T1000 (cell line): ENCODE measurements at places on chromosomes 16 and 17.

GRCh38 chr16:2663553-2664546 is 18.5 kb upstream of the KCTD5 start:
- no peak for DNase-seq

- DNase-seq, result no peak
Observed at GRCh38 chr16:78249056-78249455, 149.6 kb downstream of the WWOX start.

DNA sequence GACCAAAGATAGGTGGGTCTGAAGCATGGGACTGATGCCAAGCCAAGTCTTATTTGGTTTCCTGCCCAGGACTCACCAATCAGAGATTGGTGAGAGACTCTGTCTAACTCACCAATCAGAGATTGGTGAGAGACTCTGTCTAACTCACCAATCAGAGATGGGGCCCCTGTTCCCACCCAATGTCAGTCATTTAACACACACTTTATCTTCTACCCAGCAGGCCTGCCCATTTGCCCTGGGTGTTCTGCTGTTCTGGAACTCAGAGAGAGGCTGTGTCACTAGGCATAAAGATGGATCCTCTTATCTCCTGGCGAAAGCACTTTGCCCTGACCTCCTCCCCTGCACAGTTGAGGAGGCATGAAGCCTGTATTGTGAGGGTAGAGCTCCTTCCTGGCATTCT is 5.4 kb upstream of the RHOT1 start:
- DNase-seq, result no peak

DNA sequence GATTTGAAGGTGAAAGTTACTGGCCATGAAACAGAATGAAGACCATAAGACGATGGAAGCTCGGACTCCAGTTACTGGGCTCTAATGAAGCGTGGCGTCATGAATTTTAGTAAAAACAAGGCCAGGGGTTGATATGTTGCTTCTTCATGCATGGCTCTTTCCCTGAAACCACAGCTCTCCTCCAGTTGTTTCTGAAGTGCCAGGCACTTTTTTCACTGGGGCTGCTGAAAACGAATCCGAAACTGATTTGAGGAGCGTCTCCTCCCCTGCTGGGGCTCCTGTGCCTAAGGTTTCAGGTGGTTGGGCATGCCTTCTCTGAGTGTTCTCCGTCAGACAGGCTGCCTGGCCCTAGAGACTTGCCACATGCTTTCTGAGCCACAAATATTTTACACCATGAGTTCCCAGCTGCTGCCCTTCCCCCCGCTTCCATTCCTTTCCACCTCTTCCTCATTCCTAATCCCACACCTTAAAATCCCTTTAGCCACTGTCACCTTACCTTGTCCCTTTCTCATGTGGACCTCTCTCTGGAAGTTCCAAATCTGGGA is 3.7 kb upstream of the MYL4 start:
- DNase-seq, result no peak

- no peak for DNase-seq
Observed at GRCh38 chr16:8551388-8552332, 38.7 kb downstream of the TMEM114 start.

- DNase-seq, result no peak
Observed at GRCh38 chr17:41529491-41529915, 1.4 kb upstream of the KRT19 start.
